RWPE1 (cell line): ENCODE measurements at places on chromosomes 13 and 19.

DNA sequence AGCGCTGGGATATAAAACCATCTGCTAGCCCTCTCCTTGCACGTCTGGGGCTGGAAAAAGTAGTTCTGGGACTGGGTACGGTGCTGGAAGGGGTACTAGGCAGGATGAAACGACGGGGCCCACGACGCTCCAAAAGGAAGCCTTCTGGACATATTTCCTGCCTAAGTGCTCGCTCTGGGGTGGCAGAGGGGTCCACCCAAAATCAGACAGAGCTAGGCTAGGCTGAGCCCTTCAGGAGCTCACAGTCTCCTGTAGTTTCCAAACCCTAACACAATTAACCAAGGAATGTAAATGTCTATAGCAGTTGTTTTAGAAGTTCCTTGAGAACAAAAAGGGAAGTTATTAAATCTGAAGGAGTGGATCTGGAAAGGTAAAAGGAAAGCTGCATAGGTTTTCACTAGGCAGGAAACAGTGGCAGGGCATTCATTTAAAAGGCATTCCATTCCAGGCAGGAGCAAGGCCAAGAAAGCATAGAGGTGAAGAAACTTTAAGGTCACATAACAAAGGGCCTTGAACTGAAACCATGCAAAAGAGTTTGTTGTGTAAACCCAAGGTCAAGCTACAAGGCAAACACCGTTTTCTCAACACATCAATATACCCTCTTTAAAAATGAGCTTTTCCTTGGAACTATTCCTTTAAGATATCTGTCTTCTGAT, 634 bp upstream of the DIAPH3 start:
- DNase-seq, result no peak

DNA sequence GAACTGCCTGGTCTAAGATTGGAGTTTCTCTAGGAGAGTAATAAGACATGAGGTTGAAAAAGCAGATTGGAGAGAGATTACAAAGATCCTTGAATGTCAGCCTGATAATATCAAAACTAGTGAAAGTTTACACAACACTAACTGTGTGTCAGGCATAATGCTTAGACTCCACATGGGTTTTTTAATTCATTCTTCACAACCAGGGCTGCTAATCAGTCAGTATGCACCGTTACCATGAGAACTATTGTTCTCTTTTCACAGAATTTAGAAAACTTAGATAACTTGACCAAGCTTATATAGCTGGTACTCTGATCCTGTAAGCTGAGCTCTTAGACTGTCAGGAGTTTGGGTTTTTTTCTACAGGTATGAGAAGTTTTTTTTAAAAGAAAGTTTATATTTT, 46.6 kb upstream of the TSC22D1 start:
- no peak for DNase-seq

- no peak for DNase-seq
Measured at GRCh38 chr13:93875547-93875946, 603.9 kb downstream of the DCT start.

DNA sequence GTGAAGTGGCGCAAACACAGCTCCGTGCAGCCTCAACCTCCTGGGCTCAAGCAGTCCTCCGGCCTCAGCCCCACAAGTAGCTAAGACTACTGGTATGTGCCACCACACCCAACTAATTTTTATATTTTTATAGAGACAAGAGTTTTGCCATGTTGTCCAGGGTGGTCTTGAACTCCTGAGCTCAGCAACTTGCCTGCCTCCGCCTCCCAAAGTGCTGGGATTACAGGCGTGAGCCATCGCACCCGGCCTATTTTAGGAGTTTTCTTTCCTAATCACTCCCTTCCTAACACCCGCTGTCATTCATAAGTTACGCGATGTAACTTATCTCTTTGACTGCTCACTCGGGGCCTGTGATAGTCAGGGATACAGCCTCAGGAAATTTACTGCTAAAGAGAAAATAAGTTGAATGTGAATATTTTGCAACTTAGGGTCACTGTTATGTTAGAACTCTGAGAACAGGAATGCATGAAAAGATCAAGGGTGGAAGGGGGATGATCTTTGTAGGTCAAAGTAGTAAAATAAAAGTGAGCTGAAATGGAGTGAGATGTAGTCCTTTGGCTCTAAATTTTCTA, 140.3 kb downstream of the DCT start:
- no peak for DNase-seq

DNA sequence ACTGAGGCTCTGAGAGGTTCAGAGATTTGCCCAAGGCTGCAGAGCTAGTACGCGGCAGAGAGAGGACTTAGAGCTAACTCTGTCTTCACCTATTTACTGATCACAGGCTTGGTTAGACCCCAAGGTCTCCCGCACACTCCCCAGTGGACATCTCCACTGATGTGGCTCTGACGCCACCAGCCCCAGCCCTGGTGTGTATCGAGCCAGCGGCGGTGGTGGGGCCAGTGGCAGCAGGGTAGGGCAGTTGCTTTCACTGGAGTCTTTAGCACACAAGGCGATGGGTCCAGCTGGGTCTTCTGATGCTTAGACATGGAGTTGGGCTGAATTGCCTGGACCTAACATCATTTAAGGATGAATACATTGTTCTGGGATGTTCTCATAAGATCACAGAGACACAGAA, 85.4 kb downstream of the ANKRD10 start:
- DNase-seq, result no peak

DNA sequence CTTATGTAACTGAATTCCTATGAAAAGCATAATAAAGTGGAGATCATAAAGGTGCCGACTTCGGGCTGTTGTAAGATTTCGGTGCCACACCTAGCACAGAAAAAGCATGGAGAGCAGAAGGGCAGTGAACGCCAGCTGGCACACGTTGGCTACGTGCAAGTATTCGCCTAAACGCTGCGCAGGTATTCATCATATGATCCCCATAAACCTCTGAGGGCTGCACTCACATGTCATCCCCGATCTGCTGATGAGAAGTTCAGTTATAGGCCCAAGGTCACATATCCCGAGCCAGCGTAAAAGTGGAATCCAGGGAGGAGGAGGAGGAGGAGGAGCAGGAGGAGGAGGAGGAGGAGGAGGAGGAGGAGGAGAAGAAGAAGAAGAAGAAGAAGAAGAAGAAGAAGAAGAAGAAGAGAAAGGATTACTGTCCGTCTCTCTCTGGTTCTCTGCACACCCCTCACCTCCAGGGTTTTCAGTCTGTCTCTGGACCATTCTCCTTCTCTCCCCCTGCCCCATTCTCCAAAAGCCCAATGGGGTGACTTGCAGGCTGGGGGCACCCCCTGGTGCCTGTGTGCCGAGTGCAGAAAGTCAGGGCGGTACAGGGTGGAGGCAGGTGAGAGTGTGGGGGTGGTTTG, 18.6 kb upstream of the CYP2S1 start:
- DNase-seq, result no peak

- no peak for DNase-seq
Measured at GRCh38 chr13:50275392-50276063, 260.3 kb downstream of the KCNRG start.

DNA sequence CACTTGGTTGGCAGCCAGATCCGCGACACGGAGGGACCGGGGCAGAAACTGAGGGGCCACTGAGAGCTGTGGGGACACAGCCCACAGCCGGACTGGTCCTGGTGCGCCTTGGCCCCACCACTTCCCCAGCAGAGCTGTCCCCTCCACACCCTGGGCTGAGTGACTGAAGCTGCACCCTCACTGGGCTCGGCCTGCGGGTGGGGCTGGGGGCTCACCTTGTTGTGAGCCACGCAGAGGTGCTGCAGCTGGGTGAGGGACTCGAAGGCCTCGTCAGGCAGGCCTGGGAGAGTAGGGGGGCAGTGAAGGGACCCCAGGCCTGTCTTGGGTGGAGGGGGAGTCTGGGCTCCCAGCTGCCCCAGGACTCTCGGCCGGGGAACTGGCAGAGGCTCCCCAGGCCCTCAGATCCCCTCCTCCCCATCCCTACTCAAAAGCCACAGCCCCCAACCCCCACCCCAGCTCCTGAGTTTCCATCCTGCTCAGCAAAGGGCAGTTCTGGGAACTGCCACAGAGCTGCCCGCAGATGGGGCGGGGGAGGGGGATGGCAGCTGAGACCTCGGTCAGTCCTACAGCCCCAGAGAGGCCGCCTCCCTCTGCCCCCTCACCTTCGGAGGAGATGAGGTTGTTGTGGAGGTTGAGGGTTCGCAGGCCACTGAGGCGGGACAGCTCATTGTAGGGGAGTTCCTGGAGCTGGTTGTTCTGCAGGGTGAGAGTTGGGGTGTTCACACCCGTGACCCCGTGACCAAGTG, 2.3 kb downstream of the PODNL1 start:
- DNase-seq, result no peak

DNA sequence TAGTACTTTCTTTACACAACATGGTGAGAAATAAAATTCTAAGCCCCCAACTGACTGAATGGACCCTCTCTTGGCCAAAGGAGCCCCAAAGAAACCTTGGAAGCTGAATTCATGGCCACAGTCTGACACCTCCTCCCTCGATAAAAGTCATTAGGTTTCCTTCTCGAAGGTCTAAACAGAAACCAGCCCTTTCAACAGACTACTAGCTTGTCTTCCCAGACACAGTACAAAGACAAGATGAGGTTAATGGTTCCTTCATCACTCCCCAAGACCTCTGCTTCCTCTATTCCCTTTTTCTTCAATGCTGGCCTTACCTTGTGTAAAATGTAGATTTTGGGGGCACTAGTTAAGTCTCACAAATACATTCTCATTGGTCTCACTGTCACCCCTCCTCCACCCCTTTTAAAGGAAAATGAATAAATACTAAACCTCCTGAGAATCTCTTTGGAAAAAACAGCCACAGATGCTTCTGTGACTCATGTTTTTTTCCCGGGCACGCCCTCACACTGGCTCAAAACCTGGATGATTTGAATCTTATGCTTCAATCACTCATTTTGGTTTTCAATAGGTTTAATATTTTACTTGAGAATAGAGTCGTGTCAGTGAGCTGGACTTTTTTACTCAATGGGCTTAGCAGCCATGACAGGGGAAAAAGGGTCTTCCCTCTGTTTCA, 65.8 kb upstream of the MED4 start:
- peak; percentile 35 for DNase-seq

GRCh38 chr19:30516111-30516510, 143.9 kb downstream of the ZNF536 start:
- no peak for DNase-seq

GRCh38 chr13:30551189-30551588, 66.5 kb upstream of the USPL1 start:
- DNase-seq, result peak; percentile 20

- DNase-seq, result no peak
Measured at GRCh38 chr13:69243366-69243765, 864.3 kb upstream of the ATXN8OS start.

DNA sequence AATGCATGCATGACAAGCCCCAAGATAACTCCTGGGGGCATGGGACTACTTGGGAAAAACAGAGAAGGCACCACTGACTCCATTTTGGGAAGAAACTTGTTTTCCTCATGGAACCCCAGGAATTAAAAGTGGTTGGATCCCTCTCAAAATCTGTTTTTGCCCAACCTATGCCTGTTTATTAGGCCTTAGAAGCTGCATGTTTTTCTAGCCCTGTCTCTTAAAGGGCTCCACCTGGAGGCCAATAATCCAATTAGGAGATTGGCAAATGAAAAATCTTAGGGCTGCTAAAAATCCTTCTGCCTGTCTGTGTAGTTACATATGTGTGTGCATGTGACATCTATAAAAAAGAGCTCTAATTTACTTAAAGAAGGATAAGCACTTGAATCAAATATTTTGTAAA, 26.9 kb downstream of the MED4 start:
- DNase-seq, result no peak

GRCh38 chr19:46950526-46951170, 69.0 kb upstream of the NPAS1 start:
- DNase-seq, result no peak

DNA sequence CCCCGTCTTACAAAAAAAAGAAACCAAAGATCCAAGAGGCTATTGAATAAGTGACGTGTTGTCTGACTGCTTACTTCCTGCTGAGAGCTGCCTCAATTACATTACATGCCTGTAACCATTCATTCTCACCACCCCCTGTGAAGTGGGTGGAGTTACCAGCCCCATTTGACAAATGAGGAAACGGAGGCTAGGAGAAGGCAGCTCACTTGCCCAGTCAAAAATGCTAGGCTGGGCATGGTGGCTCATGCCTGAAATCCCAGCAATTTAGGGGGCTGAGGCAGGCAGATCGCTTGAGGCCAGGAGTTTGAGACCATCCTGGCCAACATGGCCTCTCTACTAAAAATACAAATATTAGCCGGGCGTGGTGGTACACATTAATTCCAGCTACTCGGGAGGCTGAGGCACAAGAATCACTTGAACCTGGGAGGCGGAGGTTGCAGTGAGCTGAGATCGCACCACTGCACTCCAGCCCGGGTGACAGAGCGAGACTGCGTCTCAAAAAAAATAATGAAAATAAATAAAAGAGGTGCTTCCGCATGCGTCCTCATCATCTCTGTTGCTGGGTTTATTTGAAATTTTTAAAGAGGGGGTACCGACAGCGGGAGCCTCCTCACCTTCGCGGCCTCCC, 499 bp downstream of the LSM7 start:
- DNase-seq, result peak; percentile 65

DNA sequence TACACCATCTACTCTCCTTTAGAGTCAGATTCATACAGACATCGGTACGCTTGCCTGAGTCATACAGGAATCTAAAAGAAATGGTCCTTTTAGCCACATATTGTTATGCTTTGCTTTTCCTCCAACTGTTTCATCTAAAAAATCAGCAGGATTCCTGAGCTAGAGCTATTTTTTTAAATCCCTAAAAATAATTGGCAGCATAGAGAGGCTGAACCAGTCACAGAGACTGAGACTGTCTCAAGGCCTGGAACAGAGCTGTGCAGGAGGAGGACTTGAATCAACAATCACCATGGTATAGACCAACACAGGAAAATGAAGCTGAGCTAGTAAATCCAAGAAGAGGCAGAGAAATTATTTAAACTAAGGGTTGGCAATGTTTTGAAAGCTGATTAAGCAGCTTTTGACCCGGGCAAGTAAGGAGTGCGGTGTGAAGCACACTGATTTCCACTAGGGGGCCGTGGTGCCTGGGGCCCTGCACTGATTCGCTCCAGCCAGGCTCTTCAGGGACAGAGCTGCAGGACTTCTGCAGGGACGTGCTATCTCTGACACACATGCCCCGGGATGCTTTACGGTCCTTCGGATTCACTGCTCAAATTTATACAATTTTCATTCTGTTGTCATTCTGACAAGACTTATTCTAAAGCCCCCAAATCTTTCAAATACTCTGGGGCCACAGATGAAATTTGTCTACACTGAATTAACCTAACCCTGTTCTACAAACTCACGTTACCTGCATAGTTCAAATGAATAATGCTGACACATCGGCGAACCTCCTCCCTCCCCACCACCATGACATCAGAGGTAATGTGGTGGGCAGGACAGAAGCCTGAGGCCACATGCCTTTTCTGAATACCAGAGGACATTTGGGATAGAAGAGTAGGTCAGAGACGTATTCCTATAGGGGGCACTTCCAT, 87.6 kb upstream of the SLC15A1 start:
- peak; percentile 73 for DNase-seq

DNA sequence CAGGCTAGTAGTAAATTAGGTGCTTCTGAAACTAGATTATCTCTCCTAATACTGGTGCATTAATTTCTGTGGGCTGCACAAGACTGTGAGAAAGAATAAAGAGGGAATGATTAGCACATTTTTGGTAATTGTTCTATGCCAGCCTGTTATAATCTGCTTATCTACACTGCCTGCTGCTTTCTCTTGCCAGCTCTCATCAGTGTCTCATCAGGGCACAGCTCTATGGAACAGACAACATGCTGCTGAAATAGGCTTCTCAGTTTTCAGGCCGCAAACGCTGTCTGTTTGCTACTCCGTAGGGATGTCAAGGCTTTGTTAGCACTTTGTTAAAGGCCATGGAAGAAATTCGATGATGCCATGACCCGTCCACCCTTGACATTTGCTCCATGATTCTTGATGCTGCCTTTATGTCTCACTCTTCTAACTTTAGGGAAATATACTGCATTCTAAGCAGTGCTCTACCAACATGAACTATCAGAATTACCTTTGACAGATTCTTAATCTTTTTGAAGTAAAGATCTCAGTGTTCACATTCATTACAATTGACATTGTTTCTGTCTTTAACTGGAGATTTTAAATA, 84.0 kb upstream of the PRR20A start:
- no peak for DNase-seq
